NCI-H2171 treated with DMSO at 0.1 percent for 48 hours (cell line): ENCODE measurements at places on chromosomes 7 and 10.

DNA sequence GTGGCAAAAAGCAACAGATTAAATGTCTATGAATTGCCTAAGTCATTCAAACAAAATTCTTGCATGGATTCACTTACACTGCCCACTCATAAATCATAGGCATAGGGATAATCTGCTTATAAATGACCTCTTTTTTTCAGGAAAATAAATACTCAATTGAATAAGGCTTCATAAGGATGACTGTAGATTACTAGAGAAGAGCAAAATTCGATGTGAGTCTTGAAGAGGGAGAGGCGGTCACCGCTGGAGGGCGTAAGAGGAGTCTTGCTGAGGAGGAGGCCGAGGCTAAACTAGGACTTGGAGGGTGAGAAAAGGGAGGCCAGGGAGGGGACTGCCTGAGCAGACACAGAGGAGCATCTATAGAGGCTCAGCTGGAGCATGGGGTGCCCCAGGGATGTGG is 135.4 kb upstream of the RSU1 start:
- DNase-seq, result no peak

GRCh38 chr10:114743521-114744231 is 77.9 kb upstream of the FHIP2A start:
- DNase-seq, result no peak

GRCh38 chr7:67348171-67348570 is 351.5 kb downstream of the TYW1 start:
- DNase-seq, result no peak

DNA sequence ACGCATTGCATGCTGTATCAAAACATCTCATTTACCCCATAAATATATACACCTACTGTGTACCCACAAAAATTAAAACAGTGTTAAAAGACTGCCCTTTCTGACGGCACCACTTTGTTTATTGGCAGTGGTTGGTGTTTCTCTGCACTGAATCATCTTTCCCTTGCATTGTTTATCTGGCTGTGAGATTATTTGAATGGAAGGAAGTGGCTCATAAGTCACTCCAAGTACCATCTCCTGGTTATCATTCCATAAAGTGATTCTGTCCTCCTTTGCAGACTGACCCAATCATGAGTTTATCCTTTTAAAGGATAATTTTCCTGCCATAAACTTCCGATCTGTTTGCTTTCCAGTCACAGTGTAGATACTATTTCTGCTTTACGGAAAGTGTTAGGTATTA is 183.8 kb downstream of the CAMK1D start:
- DNase-seq, result no peak

GRCh38 chr10:33921970-33922605 is 587.6 kb upstream of the NRP1 start:
- DNase-seq, result no peak
